ENCODE measurements at places on chromosomes 12 and 14. TPM values are rescaled to one million over a fixed set of nuclear protein-coding genes. Genes with fewer than 3 reads are reported as not detected.

The CFL2 gene
- 61.8 TPM for polyA plus RNA-seq

The TMEM132C gene
- 2.4 TPM for polyA plus RNA-seq

The ZNF891 gene
- polyA plus RNA-seq, result 3.1 TPM

The IL22 gene
- polyA plus RNA-seq, result not detected

The AKAP3 gene
- polyA plus RNA-seq, result 6.2 TPM

The TRIM9 gene
- polyA plus RNA-seq, result 2.5 TPM

The PLBD2 gene
- polyA plus RNA-seq, result 21.8 TPM

The MMP17 gene
- polyA plus RNA-seq, result 1.2 TPM

The HPD gene
- polyA plus RNA-seq, result 4.4 TPM

The SLC25A29 gene
- polyA plus RNA-seq, result 98.0 TPM

The ESYT1 gene
- polyA plus RNA-seq, result 79.5 TPM

The CLEC14A gene
- polyA plus RNA-seq, result 17.3 TPM

The RAB21 gene
- 62.2 TPM for polyA plus RNA-seq

The MORN3 gene
- polyA plus RNA-seq, result 1.8 TPM

The TSPAN8 gene
- polyA plus RNA-seq, result 35.9 TPM

The AKAP5 gene
- polyA plus RNA-seq, result 7.4 TPM

The PRB2 gene
- polyA plus RNA-seq, result not detected

The RIMBP2 gene
- 16.2 TPM for polyA plus RNA-seq

The MGST1 gene
- polyA plus RNA-seq, result 43.9 TPM

The PLEKHH1 gene
- polyA plus RNA-seq, result 77.5 TPM

The LAG3 gene
- 1.1 TPM for polyA plus RNA-seq

The GPR68 gene
- 4.1 TPM for polyA plus RNA-seq

The SMAGP gene
- 23.9 TPM for polyA plus RNA-seq

The COQ5 gene
- 61.7 TPM for polyA plus RNA-seq

The MANSC1 gene
- polyA plus RNA-seq, result 29.9 TPM

The ERO1A gene
- 23.2 TPM for polyA plus RNA-seq

The AHSA1 gene
- 209 TPM for polyA plus RNA-seq

The PTGDR gene
- polyA plus RNA-seq, result 0.84 TPM

The SMIM41 gene
- polyA plus RNA-seq, result 0.73 TPM

The BRI3BP gene
- polyA plus RNA-seq, result 9.4 TPM

The TAS2R43 gene
- 0.65 TPM for polyA plus RNA-seq

The FBXO21 gene
- 71.8 TPM for polyA plus RNA-seq

The SLC6A13 gene
- polyA plus RNA-seq, result 44.2 TPM

The NKX2-8 gene
- not detected for polyA plus RNA-seq

The CIROP gene
- polyA plus RNA-seq, result 0.06 TPM

The GPR84 gene
- 0.16 TPM for polyA plus RNA-seq

The KLRB1 gene
- polyA plus RNA-seq, result 6.4 TPM

The PROX2 gene
- 3.3 TPM for polyA plus RNA-seq

The PPM1H gene
- 28.9 TPM for polyA plus RNA-seq

The VWF gene
- 10.6 TPM for polyA plus RNA-seq

The GUCY2C gene
- 0.58 TPM for polyA plus RNA-seq

The GLT1D1 gene
- polyA plus RNA-seq, result 2.7 TPM

Measured in renal pelvis (tissue), 12 donors.